Stimulated activated CD8-positive, alpha-beta memory T cell treated with anti-CD3 and anti-CD28 coated beads, Interleukin-2, amount 100 ng/mL, for 1 hour (primary cell): ENCODE measurements at places on chromosomes 2 and 18.

- DNase-seq: no peak
These were observed 200.3 kb upstream of the ACVR2A start for GRCh38 chr2:147644491-147644890.

- no peak for DNase-seq
These were observed 94.2 kb upstream of the CDH20 start for GRCh38 chr18:61239051-61239450.

DNA sequence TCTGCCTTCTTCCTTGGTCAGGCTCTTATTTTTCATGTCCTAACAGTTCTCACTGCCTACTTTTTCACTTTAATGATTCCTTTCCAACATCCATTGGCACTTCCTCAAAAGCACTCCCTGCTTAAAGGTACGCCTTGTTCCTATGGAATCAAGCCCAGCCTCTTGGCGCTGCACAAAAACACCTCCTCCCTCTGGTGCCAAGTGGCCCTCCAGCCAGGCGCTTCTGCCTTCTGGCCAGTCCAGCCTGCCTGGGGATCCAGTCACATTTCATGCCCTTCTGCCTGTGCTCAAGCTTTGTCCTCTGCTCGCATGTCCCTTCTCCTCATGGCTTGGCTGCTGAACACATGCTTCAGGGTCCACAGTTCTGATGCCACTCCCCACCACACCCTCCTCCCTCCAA lies 6.3 kb downstream of the TPRKB start:
- no peak for DNase-seq

- no peak for DNase-seq
These were observed 137.7 kb upstream of the TRIB2 start for GRCh38 chr2:12579018-12579417.

- no peak for DNase-seq
These were observed 16.8 kb upstream of the PAX3 start for GRCh38 chr2:222315443-222316121.

DNA sequence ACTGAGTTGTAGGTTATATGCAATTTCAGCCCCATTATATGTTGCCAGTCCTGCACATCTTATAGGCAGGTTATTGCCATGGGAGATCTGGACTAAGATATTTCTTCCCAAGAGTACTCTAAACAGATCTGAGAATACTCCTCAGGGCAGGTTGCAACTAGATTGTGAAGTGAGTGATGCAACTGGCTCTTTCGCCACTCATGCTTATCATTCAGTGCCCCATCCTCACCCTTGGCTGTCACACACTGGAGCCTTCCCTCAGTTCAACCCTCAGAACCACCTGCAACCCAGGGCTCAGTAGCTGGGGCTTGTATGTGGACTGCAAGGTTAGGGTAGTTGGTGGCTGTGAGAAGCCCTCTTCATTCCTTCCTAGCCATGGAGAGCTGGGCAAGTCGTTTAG lies 14.1 kb downstream of the MERTK start:
- no peak for DNase-seq

GRCh38 chr2:28869494-28870145 lies 489 bp downstream of the TRMT61B start:
- DNase-seq: no peak

GRCh38 chr2:152861349-152861942 lies 143.0 kb downstream of the ARL6IP6 start:
- DNase-seq: no peak

DNA sequence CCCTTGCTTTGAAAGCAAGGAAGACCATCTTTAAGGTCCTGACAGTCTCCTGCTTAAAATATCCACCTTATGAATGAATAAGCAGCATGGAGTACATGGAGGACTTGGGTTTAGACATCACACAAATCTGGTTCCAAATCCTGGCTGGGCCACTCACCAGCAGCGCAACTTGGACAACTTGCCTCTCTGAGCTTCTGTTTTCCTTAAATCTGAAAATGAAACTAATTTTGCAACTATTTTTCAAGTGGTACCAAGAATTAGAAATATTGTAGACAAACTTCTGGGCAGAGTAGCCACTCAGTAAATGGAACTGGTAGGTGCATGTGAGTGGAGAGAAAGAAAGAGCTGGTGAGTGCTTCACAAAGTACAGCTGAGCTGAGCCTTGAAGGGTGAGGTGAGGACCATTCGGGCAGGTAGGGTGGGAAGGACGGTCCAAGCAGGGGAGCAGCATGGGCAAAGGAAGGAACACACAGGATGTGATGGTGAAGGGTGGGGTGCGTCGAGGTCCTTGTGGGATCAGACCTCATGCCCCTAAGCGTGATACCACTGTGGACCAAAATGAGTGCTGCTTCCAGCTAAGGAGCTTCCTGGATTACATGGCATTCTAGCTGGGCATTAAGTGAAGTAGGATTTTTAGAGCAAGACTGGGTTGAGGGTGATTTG lies 14.4 kb upstream of the TET3 start:
- no peak for DNase-seq

DNA sequence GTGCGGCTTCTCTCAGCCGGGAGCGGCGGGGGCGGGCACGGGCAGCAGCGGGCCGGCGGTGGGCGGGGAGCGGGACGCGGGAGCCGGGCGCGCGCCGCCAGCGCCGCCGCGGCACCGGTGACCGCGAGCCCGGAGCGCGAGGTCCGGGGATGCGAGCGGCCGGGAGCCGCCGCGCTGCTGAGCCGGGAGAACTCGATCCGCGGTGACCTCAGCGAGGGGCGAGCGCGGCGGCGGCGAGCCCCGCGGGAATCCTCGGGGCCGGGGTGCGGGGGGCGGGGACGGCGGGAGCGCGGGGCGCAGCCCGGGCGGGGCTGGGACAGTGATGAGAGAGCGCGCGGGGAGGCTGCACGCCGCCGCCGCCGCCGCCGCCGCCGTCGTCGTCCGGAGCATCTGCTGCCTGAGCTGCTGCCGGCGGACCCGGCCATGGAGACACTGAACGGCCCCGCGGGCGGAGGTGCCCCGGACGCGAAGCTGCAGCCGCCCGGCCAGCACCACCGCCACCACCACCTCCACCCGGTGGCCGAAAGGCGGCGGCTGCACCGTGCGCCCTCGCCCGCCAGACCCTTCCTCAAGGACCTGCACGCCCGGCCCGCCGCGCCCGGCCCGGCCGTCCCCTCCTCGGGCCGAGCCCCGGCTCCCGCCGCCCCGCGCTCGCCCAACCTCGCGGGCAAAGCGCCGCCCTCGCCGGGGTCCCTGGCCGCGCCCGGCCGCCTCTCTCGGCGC lies at the start of gene MTCL1:
Gene MTCL1 (plus strand): TSS at position 319 of the 723 bp plus-strand sequence. CDS start 105 bp downstream, at position 424.
- DNase-seq: no peak

DNA sequence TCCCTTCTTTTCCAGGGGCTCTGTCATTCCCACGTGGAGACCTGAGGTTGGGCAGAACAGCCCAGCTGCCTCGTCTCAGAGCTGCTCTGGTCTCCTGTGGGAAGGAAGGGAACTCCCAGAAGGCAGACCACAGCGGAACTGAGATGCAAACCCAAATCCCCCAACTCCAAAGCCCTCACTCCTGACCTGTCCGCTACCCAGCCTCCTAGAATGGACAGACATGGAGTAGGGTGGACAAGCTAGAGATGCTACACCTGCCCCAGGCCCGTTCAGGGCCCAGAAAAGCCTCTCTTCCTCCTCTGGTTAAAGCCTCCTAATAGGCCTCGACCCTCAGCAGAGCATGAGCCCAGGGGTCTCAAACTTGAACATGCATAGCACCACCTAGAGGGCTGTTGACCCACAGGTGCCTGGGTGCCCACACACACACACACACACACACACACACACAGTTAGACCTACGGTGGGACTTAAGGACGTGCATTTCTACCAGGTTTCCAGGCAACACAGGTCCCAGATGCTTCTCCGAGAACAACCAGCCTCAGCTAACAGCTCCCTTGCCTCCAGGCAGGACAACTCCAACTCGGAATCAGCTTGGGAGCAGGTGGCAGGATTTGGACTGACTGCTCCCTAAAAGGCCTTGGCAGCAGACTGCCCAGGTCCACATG lies 93.5 kb downstream of the TNS1 start:
- no peak for DNase-seq

DNA sequence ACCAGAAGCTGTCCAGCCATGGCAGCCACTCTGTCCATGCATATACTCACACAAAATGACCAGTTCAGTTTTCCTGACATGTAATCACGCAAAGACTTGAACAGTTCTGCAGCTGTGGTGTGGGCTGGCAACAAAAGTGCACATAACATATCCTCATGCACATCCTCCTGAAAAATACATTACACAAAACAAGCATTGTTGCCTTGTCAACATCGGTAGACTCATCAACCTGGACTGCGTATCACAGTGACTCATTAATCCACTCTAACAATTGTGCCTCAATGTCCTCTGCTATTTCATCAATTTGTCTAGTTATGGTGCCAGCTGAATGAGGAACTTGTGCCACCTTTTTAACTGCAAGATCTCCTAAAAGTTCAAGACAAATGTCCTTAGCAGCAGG lies 19.5 kb downstream of the RBKS start:
- no peak for DNase-seq

DNA sequence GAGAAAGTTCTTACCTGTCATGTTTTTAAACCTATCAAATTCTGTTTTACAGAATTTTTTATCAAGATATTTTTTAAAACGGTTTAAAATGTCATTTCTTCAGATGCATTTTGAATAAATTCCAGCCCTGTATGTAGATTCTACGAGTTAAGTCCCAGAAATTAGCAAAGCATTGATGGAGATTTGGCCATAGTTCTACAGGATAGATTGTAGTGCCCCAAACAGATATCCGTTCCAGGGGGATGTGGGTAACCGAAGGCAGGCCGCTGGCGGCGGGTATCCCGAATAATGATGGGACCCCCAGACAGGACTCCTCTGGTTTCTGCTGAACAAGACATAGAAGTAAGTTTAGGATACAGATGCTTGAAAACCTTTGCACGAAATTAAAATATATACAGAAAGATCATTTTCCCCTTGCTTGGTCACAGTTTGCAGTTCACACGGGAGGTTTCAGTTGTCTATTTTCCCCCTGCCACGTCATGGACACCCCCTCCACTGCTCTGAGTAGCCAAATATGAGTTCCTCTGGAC lies 755 bp downstream of the NOL4 start:
- DNase-seq: no peak
